ENCODE measurements at places on chromosomes 1 and 21. TPM values are rescaled to one million over a fixed set of nuclear protein-coding genes. Genes with fewer than 3 reads are reported as not detected.

Gene TMEM82
- not detected for total RNA-seq

Gene MYBPHL
- not detected for total RNA-seq

GRCh38 chr1:89171067-89171438 lies 4.8 kb downstream of the GBP7 start:
- DNase-seq: no peak

DNA sequence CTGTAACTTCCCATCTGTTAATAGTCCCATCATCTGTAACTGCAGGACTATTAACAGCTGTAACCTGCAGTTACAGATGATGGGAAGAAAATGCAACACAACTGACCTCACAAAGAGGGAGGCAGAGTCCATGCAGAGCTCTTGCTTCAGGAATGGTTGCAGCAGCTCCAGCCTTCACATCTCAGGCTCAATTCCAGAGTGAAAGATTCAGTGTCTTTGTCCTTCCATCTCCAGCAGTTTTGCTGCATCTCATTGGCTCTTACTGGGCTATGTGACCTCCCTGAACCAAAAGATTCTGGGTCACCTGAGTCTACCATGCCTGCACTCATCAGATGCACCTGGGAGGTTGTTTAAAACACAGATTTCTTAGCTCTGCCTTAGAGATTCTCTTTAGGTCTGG lies 686.7 kb downstream of the MATN1 start:
- DNase-seq: no peak

Gene TOMM40L
- 22.8 TPM for total RNA-seq

GRCh38 chr1:155196893-155197638 lies 10.6 kb downstream of the THBS3 start:
- no peak for DNase-seq

Gene GFI1
- 50.3 TPM for total RNA-seq

DNA sequence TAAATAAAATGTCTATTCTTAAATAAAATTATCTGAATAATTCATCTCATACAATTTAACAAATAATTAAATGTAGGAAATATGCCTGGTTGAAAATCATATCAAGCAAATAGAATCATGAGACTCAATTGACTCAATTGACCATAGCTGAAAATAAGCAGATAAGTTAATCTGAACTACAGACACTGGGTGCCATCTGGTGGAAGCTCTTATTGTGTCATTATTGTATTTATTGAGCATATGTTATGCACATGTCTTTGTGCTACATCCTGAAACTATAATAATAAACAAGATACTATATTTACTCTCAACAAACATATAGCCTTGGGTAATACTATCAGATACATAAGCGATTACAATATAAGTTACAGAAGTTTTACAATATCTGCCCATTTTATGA lies 41.0 kb downstream of the BRINP3 start:
- DNase-seq: no peak

- peak; percentile 78 for DNase-seq
Observed at GRCh38 chr1:46442317-46443161, 47.1 kb upstream of the DMBX1 start.

DNA sequence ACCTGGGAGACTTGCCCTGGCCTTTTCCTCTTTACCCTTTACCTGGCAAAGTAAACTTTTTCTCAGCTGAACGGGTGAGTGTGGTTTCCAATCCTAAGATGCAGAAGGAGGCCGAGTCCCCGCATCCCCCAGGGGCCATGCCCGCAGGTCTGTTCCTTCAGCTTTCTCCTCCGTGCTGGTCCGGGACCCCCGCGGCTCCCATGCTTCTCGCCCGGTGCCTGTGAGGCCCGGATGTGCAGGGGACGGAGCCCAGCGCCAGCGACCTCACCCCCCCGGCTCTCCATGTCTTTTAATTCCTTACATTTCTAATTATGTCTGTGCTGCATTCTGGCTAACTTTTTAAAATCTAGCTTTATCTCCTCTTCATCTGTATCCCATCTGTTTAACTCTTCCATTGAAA lies 21.5 kb upstream of the SCYL3 start:
- DNase-seq: no peak

- DNase-seq: no peak
Observed at GRCh38 chr1:221161571-221162041, 282.4 kb downstream of the HLX start.

DNA sequence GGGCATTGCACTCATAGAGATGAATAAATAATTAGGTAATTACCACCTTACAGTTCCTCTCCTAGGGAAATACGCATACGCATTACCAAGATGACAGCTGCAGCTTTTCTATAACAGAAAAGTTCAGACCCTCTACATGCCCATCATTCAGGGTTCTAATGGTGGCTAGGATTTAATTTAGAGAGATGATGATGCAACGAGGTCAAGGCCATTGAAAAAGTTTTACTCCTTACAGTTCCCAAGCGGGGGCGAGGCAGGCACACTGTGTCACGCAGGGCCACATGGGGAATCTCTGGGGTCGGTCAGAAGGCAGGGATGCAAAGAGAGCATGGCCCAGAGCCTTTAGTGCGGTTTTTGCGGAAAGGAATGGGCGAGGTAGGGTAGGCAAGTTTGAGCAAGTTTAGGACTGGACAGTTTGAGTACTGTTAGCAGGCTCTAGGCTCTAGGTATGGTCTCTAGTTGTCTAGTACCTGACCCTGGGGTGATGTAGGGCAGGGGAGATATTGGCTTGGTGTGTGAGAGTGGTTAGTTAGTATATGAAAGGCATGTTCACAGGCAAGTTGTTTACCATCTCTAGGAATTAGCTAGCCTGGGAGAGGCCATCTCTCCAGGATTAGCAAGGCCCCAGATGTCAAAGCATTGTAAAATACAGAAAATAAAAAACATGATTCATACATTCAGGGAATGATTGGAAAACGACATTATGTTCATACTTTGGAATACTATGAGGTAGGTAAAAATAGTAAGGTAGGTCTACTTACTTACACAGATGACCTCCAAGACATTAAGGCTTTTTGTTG lies 29.6 kb upstream of the ID3 start:
- no peak for DNase-seq

Gene GNG12
- total RNA-seq: not detected

Gene NIBAN1
- 31.0 TPM for total RNA-seq

DNA sequence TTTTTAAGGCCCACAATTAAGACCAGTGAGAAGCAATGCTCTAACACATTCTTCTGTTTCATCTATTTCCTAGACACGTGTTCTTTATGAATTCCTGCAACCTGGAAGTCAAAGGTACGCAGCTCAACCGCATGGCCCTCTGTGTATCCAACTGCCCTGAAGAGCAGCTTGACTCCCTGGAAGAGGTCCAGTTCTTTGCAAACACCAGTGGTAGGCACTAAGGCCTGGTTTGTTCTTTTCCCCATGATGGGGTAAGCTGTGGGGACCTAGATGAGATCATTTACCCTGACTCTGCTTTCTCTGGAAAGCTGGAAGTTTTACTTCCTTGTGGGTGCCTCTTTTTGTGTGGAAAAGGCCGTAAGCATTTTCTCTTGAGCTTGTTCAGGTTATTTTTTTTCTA lies 7.3 kb downstream of the SLC44A3 start:
- DNase-seq: no peak

DNA sequence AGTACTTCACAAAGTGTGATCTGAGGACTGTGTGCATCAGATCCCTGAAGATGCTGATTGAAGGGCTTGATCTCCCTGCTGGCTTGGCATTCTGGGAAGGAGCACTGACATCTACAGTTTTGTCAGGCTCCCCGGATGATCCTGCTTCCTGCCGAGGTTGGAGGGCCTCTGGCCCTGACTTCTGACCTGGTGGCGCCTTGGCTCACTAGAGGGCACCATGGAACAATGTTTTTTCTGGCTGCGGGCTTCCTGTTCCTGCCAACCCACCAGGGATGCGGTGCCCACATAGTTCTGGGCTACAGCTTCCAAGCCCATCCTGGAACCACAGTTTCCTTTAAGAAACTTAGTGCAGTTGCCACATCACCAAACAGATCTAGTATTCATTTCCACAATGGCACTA lies 38.8 kb upstream of the RASAL2 start:
- no peak for DNase-seq

DNA sequence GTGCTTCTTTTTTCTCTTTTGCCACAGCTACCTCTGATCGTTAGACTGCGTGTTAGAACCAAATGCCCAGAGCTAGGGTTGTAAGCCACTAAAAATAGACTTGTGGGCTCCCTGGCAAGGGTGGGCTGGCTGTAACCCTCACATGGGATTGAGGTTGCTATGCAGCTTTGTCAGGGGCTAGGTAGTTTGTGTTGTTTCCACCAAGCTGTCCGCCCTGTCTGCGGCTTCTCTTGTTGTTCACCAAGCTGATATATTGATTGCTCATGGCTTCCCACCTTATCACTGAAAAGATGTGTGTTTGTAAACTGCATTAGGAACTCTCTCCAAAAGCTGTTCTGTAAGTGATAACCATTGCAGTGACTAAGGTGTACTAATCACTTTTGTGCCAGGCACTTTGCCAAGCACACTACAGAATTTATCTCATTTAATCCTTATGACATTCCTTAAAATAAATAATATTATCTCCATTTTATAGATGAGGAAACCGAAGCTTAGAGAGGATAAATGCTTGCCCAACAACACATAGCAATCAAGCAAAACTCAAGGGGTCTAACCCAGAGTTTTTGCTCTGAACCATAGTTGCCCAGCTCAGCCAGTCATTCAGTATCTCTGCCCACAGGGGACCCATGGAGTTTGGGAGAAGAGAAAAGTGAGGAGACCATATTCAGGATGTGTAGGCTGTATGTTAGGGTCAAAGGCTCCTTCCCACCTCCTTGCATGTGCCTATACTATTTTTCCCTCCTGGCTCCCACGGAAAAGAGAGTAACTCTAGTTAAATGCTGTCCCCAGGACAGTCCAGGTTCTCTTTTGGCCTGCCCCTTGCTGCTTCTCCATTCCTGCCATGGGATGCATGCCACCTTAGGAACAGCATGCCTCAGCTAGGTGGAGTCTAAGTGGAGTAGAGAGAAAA lies 42.2 kb upstream of the TARBP1 start:
- DNase-seq: no peak

- no peak for DNase-seq
Observed at GRCh38 chr1:64100791-64101190, 102.6 kb upstream of the UBE2U start.

GRCh38 chr1:202343652-202344349 lies 2.1 kb upstream of the UBE2T start:
- DNase-seq: peak; percentile 71

GRCh38 chr1:41658431-41659158 lies 174.1 kb upstream of the EDN2 start:
- no peak for DNase-seq

Gene CLCNKA
- total RNA-seq: 0.33 TPM

Gene B4GALT2
- 2.2 TPM for total RNA-seq

GRCh38 chr21:33650230-33650629 lies 7.9 kb downstream of the ITSN1 start:
- DNase-seq: no peak

Gene CPT2
- total RNA-seq: 9.0 TPM

- DNase-seq: no peak
Observed at GRCh38 chr21:35159881-35160280, 110.8 kb upstream of the RUNX1 start.

GRCh38 chr1:10967090-10967489 lies 45.4 kb upstream of the TARDBP start:
- no peak for DNase-seq

Gene TEKT2
- total RNA-seq: not detected

Gene TMEM125
- not detected for total RNA-seq

GRCh38 chr1:194184974-194185373 lies 998.6 kb upstream of the B3GALT2 start:
- DNase-seq: no peak

Gene NBPF4
- not detected for total RNA-seq

Gene EPHA2
- 0.13 TPM for total RNA-seq

- no peak for DNase-seq
Observed at GRCh38 chr1:221832617-221833016, 90.7 kb upstream of the DUSP10 start.

Gene PIK3C2B
- 18.1 TPM for total RNA-seq

GRCh38 chr1:173280899-173281660 lies 73.9 kb upstream of the TNFSF4 start:
- no peak for DNase-seq

GRCh38 chr1:86621286-86621685 lies 74.4 kb downstream of the CLCA4 start:
- DNase-seq: no peak

GRCh38 chr1:48025076-48025475 lies 27.9 kb upstream of the TRABD2B start:
- no peak for DNase-seq

Gene NPR1
- not detected for total RNA-seq

DNA sequence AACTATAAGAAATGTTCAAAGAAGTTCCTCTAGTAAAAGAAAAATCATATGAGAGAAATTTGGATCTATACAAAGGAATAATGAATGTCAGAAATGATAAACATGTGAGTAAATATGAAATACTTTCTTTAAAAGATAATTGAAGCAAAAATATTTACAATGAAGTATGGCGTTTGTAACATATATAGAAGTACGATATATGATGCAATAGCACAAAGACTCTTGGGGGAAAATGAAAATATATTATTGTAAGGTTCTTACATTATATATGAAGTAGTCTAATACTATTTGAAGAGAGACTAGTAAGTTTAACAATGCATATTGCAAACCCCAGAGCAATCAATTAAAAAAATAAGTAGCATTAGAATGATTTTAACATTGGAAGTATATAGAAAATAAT lies 20.3 kb upstream of the CCN1 start:
- DNase-seq: no peak

DNA sequence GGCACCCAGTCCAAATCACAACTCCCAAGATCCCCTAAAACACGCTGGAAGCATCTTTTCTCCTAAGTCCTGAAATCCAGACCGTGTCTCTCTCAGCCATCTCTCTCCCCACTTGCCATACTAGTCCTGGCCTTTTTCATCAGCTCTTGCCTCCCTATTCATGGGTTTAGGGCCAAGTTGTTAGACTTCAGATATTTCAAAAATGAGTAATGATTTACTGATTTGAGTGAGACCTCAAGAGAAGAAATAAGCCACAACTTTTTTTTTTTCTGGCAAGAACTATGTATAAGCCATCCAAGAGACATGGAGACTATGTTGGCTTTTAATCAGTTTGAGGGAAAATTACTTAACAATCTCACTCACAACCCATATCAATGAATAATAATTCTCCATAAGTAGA lies 62.5 kb downstream of the TBX15 start:
- no peak for DNase-seq

Gene PGBD2
- 3.1 TPM for total RNA-seq

DNA sequence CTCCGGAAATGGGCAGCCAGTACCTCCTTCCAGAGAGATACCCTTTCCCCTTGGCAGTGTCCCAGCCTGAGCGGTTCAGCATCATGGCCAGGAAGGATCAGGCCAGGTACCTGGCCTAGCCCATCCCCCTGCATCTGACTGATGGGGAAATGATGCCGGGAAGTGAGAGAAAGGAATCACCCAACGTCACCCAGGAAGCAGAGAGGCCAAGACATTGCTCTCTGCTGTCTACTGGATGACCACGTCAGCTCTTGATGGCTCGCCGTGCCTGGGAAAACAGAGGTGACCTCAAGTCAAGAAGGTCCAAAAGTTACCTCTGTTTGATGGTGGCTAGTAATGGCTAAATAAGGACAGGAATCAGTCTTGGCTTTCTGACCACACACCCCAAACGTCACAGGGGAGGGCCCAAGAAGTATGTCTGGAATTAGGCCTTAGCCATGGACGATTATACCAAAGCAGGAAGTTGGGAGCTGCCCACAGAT lies 79.0 kb downstream of the MRPL37 start:
- no peak for DNase-seq

Data from natural killer cell (primary cell).